ENCODE measurements at places on chromosomes 2 and 18. TPM values are rescaled to one million over a fixed set of nuclear protein-coding genes. Genes with fewer than 3 reads are reported as not detected.
A peak's percentile ranks its signal among the peaks of the same experiment; 100 is the strongest.

- peaks cover 18% of the 10 kb centered on the region for H3K4me1 ChIP-seq
- H3K27ac ChIP-seq: no peak overlapping the region
- no peak for DNase-seq
- H3K27me3 ChIP-seq: no peaks in the 10 kb centered on the region
- no peak overlapping the region for H3K4me3 ChIP-seq
- H3K36me3 ChIP-seq: no peaks in the 10 kb centered on the region
These were observed 26.7 kb downstream of the CNRIP1 start for GRCh38 chr2:68293024-68293423.

DNA sequence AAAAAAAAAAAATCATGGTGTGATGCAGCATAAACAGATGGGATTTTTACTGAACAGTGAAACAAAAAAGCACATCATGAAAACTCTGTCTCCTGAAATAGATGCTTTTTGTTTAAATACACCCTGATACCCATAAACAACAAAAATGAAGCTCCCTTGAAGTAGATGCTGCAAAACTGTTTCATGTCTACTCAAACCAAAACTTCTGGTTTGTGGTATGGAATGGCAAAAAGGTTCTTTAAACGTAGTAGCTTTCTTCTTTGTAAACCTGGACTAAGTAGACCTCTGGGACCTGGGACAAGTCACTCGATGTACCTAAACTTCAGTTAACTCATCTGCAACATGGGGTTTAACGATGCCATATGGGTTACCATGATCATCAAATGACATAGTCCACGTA lies 64.4 kb upstream of the RAPH1 start:
- no peak for DNase-seq
- no peak overlapping the region for H3K4me3 ChIP-seq
- H3K27me3 ChIP-seq: no peaks in the 10 kb centered on the region
- no peaks in the 10 kb centered on the region for H3K4me1 ChIP-seq

- no peak overlapping the region for H3K4me3 ChIP-seq
- H3K27me3 ChIP-seq: no peaks in the 10 kb centered on the region
- H3K36me3 ChIP-seq: no peaks in the 10 kb centered on the region
- no peak for DNase-seq
These were observed 500.3 kb upstream of the FAM98A start for GRCh38 chr2:34099377-34099776.

DNA sequence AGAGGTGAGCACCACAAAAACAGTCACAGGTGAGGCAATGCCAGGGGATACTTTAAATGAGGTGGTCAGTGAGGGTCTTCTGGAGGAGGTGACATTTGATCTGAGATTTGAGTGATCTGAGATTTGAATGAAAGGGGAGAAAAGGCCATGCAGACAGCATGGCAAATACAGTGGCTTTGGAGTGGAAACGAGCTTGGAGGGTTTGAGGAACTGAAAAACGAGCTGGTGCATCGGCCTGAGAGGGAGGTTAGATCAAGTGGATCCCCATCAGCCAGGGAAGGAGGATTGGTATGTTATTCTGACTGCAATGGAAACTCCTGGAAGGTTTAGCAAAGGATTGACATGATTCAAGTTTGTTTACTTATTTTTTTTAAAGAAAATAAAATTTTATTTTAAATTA lies 245.1 kb downstream of the KCNS3 start:
- H3K27me3 ChIP-seq: no peaks in the 10 kb centered on the region
- no peaks in the 10 kb centered on the region for H3K36me3 ChIP-seq
- H3K4me3 ChIP-seq: no peak overlapping the region
- H3K27ac ChIP-seq: no peak overlapping the region

- peaks cover 12% of the 10 kb centered on the region for H3K4me1 ChIP-seq
- no peak for DNase-seq
- no peak overlapping the region for H3K4me3 ChIP-seq
- H3K27me3 ChIP-seq: no peaks in the 10 kb centered on the region
- H3K27ac ChIP-seq: peak overlapping the region; percentile 16
These were observed 165.2 kb downstream of the DYSF start for GRCh38 chr2:71618327-71619113.

Gene ELOA2
- total RNA-seq: not detected

Gene PLCD4
- total RNA-seq: 1.6 TPM

Gene NGEF
- 2.1 TPM for total RNA-seq

Gene IL36G
- 0.30 TPM for total RNA-seq

Gene PTPN4
- total RNA-seq: 61.8 TPM
